ENCODE measurements at places on chromosomes 16 and 17.

GRCh38 chr17:58084317-58084981, 1.2 kb downstream of the DYNLL2 start:
- DNase-seq = peak; percentile 15

- DNase-seq = no peak
Measured at GRCh38 chr16:10097271-10097670, 85.0 kb downstream of the GRIN2A start.

DNA sequence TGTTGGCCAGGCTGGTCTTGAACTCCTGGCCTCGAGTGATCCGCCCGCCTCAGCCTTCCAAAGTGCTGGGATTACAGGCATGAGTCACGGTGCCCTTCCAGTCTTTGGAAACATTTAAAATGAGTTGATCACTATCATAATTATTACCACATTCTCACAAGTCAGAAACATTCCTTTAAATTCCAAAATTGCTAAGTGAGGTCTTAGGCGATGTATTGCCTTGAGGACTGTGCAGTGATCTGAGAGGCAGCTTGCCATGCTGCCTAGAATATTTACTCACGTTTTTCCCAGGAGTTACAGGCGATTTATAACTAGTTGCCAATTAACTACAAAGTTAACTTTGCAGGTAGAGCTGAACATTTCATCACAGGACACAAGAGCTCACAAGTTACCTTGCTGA, 5.7 kb upstream of the ATXN1L start:
- DNase-seq = peak; percentile 10

GRCh38 chr17:77185137-77185536, 44.4 kb downstream of the SEC14L1 start:
- no peak for DNase-seq

DNA sequence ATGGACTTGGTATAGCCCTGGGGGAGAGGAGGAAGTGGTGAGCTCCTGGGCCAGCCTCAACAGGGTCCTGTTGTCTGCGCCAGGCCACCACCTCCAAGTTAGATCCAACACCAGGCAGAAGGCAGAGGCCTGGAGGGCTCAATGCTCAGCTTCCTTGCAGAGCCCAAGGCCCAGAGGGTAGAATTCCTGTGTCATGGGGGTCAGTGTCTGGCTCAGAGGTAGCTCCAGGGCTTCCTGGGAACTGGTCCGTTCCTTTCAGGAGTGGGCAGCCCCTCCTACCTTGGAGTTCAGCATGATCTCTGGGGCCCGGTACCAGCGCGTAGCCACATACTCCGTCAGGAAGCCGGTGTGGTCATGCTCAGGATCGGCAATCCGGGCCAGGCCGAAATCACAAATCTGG, 4.4 kb upstream of the GDPD3 start:
- no peak for DNase-seq

- peak; percentile 50 for DNase-seq
Measured at GRCh38 chr17:2060681-2061440, 6.0 kb downstream of the HIC1 start.

DNA sequence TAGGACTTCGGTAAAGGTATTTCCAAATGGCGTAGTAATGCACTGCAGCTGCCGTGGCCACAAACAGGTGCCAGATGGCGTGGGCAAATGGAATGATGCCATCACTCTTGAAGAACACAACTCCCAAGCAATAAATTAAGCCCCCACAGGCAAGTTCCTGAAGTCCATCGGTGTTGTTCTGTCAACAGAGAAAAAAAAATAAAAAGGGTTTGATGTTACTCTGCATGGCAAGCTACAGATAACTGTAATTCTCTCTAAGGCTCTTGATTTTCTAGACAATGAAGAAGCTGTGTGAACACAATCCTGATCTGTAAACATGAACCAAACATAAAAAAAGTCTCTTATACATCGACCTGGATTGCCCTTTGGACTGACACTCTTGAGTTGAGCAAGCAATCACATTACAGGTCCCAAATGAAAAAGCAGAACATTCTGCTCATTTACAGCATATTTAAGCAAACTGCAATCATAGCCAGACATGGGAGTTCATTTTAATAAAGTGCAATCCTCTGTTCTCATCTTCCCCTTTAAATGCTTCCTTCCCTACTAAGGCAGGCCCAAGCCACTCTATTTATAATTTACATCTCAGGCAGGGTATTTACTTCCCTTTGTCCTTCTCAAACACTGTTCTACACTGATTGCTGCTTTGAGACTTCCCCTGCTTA, 27.1 kb downstream of the MMD start:
- DNase-seq = no peak

GRCh38 chr16:89176147-89176690, 4.7 kb downstream of the CDH15 start:
- no peak for DNase-seq

GRCh38 chr17:61442136-61442775, 10.0 kb upstream of the TBX4 start:
- no peak for DNase-seq

DNA sequence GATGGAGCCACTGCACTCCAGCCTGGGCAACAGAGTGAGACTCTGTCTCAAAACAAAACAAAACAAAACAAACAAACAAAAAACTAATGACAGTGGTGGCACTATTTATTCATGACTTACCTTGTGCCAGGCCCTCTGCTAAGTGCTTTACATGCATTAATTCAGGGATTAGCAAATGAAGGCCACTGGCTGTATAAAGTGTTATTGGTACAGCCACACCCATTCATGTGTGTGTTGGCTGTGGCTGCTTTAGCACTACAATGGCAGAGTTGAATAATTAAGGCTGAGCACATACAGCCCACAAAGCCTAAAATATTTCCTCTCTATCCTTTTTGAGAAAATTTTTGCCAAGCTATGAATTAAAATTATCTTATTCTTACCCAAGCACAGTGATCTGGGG, 531.8 kb upstream of the CDH5 start:
- no peak for DNase-seq

DNA sequence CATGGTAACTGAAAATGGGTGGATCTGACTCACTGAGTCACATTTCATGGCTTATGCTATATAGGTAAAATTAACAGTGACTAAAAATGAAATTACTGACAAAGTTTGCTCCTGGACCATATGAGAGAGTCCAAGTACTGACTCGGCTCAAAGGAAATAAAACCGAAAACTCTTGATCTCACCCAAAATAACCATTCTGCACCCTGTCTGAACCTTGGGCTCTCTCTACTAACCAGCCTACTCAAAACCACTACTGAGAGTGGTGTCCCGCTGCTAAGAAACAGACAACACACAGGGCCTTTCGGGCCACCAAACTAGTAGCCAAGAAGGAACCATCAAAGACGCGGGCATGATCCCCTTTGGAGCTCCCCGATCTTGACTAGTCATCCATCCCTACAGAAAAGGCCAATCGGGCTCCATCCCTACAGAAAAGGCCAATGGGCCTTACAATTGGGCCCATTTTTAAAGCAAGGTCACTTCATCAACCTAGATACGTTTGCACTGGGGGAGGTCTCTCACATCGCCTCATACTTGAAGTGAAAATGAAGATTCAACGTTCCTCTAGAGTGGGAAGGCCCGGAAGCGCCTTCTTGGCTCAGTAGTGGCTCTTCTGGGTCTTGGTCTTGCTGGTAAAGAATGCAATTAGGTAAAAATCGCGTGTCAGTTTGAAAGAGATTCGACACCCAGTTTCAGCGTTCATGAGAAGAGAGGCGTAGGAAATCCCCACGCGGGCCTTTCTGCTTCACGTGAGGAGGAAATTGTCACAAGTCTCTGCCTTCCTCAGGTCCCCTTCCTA, 720 bp upstream of the ZPBP2 start:
- DNase-seq = no peak

- DNase-seq = no peak
Measured at GRCh38 chr16:67954421-67955196, 10.7 kb upstream of the LCAT start.

GRCh38 chr17:21164216-21164615, 37.5 kb downstream of the DHRS7B start:
- DNase-seq = peak; percentile 26

GRCh38 chr16:4601036-4601863, 13.4 kb downstream of the UBALD1 start:
- DNase-seq = no peak

DNA sequence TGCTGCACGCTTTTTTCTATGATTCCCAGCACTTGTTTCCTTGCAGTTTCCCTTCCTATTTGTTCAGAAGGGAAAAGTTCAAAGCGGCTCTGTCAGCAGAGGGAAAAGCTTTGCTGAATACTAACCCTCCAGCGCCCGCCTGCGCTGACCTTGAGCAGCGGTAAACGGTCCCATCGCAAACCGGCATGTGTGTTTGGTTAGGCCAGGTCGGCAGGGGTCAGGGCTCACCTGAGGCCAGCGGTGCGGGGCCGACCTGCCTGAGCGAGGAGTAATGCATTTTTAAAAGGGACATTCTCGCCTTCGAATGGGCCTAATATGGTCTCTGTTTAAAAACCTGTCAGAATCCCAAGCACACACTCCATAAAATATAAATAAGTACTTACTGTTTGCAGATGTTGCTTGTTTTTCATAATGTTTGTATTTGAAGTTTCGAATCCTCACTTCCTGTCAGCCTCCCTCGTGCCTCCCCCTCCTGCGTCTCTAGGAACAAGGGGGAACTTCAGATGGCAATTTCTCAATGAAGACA, 110.1 kb downstream of the IRX3 start:
- peak; percentile 5 for DNase-seq

DNA sequence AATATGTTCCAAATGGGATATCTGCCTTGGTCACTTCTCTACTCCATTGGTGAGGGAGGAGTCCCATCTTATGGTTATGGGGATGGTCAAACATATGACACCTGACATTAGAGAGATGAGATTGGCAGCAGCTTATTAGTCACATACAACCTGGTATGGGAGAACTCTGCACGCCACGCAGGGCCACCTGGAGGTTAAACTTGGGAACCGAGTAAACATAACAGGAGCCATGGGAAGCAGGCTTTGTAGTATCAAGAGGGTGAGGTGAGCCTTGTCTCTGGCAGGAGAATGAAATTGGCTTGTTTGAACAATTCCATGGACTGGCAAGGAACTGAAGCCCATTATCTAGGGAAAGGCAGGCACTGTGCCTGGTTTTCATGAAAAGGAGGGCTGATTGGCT, 238.7 kb upstream of the ELAC2 start:
- DNase-seq = no peak

- peak; percentile 99 for DNase-seq
Measured at GRCh38 chr17:693791-694638, 20.6 kb downstream of the VPS53 start.

GRCh38 chr17:47244697-47245096, 8.9 kb upstream of the ITGB3 start:
- DNase-seq = no peak

- DNase-seq = no peak
Measured at GRCh38 chr16:933581-933980, 37.2 kb downstream of the LMF1 start.

- no peak for DNase-seq
Measured at GRCh38 chr17:75188614-75189013, 5.9 kb upstream of the SUMO2 start.

DNA sequence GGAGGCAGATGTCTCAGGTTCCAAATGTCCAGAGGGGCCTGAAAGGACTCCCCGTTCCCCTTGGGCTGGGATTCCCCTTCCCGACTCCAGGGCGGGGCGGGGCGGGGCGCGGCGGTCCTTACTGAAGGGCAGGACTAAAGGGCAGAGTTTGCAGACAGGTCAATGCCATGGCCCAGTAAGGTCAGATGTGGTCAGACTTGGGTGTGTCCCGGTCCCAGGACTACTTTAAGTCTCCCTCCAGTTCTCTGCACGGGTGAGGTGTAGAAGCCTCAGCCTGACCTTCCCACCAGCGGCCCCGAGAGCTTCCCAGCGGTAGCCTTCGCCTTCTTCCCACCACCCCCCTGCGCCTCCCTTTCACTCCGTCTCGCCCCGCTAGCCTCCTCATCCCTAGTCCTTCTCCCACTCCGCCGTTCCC, 532 bp downstream of the KDM6B start:
- DNase-seq = peak; percentile 31

GRCh38 chr16:69364088-69364487, 12.5 kb upstream of the TMED6 start:
- DNase-seq = no peak

DNA sequence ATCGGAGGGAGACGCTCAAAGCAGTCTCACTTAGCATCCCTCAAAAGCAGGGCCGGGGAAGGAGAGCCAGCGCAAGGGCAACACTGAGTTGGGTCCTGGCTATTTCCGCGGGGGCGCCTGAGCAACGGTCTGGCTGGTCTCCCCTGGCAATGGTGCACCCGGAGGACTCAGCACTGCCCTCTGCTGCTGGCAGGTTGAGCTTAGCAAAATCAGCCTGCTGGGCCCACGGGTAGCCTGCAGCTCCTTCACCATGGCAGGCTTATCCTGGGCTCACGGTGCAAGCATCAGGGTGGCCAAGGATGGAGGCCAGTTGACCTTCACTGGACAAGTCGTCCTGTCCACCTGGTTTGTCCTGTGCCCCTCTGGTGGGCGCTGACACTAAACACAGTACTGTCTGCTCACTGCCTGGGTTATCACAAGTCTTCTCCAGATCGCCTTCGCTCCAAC, 14.4 kb upstream of the ALDH3A1 start:
- peak; percentile 61 for DNase-seq

- DNase-seq = no peak
Measured at GRCh38 chr17:77811521-77811920, 147.0 kb upstream of the TNRC6C start.

DNA sequence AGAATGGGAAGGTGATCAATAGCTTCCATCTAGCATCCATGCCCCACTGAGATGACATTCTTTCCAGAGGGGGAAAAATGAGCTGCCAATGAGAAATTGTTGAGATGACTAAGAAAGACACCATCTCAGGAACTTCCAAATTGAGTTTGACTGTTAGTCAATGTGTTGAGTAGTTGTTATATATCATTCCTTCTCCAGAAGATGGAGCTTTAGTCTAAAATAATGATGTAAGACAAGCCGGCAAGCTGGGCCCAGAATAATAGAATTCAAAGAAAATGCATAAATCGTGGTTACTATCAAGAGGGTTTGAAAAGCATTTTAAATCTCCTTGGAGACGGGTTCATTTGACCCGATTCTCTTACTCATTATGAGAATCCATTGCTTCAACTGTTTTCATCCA, 71.0 kb upstream of the ATF7IP2 start:
- peak; percentile 31 for DNase-seq

DNA sequence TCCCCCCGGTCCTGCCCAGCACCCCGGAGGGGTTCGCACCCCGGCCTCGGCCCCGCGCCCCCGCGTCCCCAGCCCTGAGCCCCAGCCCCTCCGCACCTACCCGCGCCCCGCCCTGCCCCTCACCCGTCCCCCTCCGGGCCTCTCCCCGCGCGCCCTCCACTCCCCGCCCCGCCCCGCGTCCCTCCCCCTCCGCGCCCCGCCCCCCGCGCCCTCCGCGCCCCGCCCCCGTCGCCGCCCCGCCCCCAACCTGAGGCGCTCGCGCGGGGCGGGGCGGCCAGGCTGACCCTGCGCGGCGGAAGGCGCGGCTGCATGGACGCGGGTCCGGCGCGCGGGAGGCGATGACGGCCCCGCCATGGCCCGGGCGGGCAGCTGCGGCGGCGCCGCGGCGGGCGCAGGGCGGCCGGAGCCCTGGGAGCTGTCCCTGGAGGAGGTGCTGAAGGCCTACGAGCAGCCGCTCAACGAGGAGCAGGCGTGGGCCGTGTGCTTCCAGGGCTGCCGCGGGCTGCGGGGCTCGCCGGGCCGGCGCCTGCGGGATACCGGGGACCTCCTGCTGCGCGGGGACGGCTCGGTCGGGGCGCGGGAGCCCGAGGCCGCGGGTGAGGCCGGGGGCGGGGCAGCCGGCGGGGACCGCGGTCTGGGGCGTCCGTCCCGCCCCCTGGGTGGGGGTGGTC, at the start of gene SPIRE2:
Gene SPIRE2, plus strand, starts transcription at position 277 of the 671 bp plus-strand sequence. Its CDS starts 76 bp downstream, at position 353.
- DNase-seq = peak; percentile 73

All from iris pigment epithelial cell (primary cell).